ENCODE measurements at places on chromosomes 6 and 20.

DNA sequence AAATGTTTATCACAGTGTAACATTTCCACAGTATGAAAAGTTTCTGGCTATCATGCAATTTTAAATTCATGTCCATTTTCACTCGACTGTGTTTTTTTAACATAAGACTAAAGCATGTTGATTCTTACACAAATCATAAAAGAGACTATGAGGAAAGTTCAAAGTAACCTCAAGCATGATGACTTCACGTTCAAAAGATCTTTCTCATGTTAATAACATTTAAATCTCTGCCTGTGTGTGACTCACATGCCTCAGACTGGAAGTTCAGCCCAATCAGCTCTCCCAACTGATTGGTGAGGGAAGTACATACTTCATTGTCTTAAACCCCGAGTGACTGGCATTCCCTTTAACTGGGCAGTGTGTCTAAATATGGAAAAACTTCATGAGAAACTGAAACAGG lies 37.4 kb downstream of the ATXN1 start:
- peak; percentile 47 for DNase-seq

GRCh38 chr6:39801456-39802251 lies 9.5 kb downstream of the DAAM2 start:
- DNase-seq, result no peak

- DNase-seq, result no peak
Observed at GRCh38 chr6:148701375-148701774, 45.5 kb upstream of the UST start.

DNA sequence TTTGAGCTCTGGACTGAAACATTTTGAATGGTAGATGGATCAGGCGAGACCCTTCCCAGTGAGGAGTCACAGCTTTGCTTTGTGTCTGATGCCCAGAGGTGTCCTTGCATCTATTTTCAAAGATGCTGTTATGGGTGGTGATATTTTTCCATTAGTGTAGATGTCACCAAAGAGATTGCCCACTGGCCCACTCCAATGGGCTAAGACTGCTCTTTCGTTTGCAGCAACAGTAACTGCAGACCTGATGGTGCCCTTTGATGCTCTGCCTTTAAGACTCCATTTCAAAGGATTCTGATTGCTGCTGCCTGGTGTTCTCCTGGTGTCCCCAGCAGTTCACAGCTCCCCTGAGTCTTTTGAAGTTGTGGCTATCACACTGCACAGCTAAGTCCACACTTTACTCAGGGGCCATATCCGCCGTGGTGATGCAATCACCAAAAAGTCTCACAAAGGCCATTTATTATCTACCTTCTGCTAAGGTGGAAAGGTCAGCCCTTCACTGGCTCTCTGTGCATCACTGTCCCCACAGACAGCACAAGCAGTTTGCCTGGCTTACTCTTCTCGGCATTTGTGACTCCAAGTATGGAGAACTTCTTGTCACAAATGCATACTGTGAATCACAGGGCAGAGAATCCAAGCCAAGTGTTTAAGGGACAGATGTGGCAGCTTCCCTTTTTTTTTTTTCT lies 56.4 kb downstream of the NOX3 start:
- no peak for DNase-seq

- no peak for DNase-seq
Observed at GRCh38 chr6:101614774-101615173, 221.3 kb downstream of the GRIK2 start.

DNA sequence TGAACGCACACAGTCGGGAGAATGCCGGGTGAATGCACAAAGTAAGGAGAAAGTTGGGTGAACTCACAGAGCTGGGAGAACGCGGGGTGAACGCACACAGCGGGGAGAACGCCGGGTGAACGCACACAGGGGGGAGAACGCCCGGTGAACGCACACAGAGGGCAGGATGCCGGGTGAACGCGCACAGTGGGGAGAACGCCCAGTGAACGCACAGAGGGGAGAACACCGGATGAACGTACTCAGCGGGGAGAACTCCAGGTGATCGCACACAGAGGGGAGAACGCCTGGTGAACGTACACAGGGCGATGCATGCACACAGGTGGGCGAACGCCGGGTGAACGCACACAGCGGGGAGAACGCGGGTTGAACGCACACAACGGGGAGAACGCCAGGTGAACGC lies 57.4 kb downstream of the RNASET2 start:
- no peak for DNase-seq

DNA sequence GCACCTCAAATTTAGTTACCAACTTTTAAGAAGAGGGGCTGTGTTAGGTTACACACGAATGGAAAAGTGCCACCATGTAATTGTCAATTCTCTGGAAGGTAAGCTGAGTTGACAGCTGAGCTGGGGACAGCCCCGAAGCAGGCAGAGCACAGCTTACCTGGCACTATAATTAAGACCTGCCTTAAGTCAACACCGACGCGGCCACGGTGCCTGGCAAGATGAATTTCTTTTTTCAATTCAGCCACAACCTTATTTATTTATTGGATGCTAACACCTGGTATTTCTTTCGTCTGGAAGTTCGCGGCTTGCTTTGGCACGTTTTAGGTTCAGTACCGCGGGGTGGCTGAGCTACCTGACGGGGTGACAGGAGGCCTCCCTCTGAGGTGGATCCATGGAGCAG lies 40.6 kb upstream of the NFATC2 start:
- DNase-seq, result no peak

- DNase-seq, result no peak
Observed at GRCh38 chr6:130776287-130776925, 50.8 kb upstream of the SMLR1 start.

- no peak for DNase-seq
Observed at GRCh38 chr6:44264154-44265006, 971 bp downstream of the NFKBIE start.

- DNase-seq, result no peak
Observed at GRCh38 chr6:134065706-134066105, 13.3 kb upstream of the SLC2A12 start.

DNA sequence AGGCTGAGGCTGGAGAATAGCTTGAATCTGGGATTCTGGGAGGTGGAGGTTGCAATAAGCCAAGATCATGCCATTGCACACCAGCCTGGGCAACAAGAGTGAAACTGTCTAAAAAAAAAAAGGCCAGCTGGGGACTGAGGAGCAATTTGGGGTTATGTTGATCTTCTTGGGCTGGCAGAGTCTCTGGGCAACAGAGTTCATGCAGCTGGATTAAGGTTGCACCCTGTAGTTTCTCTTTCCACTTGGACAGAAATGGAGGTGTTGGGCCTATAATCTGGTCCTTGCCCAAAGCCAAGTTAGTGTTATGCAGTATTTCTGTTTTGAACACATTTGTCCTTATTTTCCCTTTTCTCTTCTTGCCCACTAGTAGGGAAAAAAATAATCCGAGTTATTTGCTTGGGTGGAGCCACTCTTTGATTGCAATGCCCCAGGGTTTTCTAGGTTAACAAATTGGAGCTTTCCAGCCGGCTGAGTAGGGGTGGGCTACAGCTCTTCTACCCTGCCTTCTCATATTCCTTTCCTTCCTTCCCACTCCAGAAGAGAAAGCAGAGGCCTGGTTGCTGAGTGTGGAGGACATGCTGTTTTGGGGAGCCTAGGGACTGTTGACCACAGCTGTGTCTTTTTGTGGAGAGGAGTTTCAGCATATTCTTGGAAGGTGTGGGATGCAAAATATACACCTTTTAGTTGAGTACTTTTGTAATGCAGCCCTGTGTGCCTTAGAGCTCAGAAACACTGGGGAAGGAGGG lies 213.9 kb downstream of the SOX4 start:
- peak; percentile 17 for DNase-seq

DNA sequence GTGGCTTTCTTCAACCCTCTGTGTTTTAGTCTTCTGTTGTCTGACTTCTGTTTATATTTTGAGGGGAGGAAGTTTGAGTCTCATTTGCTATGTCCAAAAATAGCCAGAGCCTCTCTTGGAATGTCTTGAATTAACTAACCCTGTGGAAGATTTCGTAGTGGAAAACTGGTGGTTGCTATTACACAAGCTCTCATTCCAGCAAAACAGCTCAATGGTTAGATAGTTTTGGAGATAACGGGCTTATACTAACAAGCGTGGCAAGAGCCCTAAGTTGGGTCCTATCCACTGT lies 1.6 kb downstream of the CCN2 start:
- DNase-seq, result no peak

DNA sequence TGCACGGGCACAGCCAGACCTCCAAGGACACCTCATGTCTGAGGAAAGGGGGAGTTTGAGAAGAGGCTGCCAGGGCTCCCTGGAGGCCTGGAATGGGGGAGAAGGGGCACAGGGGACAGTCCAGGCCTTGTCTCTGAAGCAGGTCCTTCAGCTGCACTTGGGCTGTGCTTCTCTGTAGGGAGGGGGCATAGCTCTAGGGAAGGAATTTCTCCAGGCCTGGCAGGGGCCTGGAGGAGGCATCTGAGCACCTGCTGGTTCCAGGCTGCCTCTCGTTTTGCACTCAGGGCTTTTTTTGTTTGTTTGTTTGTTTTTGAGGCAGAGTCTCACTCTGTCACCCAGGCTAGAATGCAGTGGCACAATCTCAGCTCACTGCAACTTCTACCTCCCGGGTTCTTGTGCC lies 67.7 kb downstream of the BCAS4 start:
- no peak for DNase-seq

- DNase-seq, result no peak
Observed at GRCh38 chr6:144353871-144354314, 68.8 kb downstream of the UTRN start.

GRCh38 chr6:109221543-109222195 lies 126.4 kb downstream of the CEP57L1 start:
- DNase-seq, result no peak
